ENCODE measurements at places on chromosomes 2 and 18. TPM values are rescaled to one million over a fixed set of nuclear protein-coding genes. Genes with fewer than 3 reads are reported as not detected.

The CAPN14 gene
- total RNA-seq, result 0.14 TPM

DNA sequence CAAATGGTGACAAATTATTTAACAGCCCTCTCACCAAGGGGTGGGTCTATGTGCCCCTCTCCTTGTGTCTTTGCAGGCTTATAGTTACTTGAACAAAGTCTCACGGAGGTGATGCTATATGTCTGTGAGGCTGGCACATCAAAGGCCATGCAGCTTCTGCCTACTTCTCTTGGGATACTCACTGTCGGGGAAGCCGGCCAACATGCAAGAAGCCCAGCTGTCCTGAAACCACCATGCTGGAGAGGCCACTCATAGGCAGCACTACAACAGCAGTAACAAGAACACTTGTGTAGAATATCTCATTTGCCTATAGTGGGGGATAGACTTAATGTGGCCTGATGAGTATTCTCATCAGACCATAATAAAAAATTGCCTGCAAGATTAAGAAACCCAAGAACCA lies 233.7 kb upstream of the NCKAP5 start:
- DNase-seq, result no peak

The WDR12 gene
- 53.5 TPM for total RNA-seq

- no peak for DNase-seq
Measured at GRCh38 chr2:85806358-85807118, 52.7 kb downstream of the ATOH8 start.

The LYG1 gene
- 1.1 TPM for total RNA-seq

GRCh38 chr2:175293776-175294175 lies 112.3 kb upstream of the ATP5MC3 start:
- DNase-seq, result no peak

The PAIP2B gene
- total RNA-seq, result 1.7 TPM

GRCh38 chr2:196607073-196607472 lies 32.4 kb upstream of the CCDC150 start:
- no peak for DNase-seq

- no peak for DNase-seq
Measured at GRCh38 chr18:50279752-50280151, 1.6 kb downstream of the MBD1 start.

The ARHGEF33 gene
- 0.30 TPM for total RNA-seq

The POTEJ gene
- not detected for total RNA-seq

- peak; percentile 84 for DNase-seq
Measured at GRCh38 chr2:172084645-172085459, 455 bp upstream of the DLX1 start.

GRCh38 chr2:121596221-121597080 lies 52.8 kb downstream of the CLASP1 start:
- peak; percentile 26 for DNase-seq

The IL1RL2 gene
- total RNA-seq, result 0.43 TPM

DNA sequence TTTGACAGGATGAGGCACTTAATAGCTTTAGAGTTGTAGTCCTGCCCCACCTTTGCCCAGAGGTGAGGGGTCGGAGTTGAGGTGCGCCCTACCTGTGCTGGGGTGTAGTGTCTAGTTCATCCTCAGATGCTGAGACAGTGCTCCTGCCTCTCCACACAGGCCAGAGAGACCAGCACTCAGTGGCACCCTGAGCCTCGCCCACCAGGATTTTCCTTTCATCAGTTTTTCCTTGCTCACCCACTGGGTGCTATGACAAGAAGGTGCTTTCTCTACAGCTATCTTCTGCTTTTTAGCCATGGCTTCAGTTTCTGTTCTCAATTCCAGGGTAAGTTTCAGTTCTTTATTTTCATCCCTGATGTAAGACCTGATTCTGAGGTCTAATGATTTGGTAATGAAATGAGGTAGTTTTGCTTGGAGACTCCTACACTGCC lies 16.8 kb upstream of the TMEM131 start:
- DNase-seq, result no peak

DNA sequence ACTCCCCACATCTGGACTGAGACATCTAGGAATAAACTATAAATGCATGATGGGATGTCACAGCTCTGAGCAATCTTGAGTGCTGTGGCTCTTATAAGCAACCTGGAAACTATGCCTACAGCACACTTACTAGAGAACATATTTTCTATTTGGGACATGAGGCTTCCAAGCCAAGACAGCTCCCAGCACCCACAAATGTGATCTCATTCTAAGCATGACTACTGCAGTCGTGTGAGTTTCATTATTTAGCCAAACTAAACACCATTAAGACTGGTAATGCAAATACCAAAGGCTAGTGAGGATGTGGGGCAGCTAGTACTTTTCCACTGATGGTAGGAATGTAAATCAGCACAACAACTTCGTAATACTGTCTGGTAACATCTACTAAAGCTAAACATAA lies 72.5 kb downstream of the RTTN start:
- DNase-seq, result peak; percentile 94

The ABCG8 gene
- not detected for total RNA-seq

The OSBPL6 gene
- 13.7 TPM for total RNA-seq

DNA sequence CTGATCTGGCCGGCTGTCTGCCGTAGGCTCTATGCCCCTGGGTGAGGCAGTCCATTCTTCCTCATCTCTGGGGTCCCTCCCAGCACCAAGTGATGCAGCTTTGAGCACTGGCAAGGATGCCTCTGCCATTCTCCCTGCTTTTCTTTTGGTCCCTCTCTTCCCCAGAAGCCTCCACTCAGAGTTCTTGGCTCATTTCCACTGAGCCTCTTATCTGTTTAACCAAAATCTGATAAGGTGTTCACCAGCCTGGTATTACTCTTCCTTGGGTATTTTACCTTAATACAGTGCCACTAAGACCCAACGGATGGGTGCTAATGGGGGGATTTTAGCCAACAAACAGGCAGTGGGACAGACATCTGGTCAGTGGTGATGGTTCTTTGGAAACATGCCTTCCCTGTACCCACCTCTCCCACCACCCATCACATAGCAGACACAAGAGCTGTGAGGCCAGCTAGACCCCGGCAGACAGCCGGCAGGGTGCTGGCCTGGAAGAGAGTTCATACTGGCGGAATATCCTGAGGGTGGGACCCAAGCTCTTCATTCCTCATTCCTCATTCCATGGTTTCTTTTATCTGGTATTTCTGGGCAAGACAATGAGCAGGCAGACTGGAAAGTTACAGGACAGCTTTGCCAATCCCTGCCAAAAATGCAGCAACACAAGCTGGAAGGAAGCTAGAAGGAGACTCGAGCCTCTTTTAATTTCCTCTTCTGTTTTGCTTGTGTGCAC lies 34.6 kb downstream of the ZBTB7C start:
- DNase-seq, result peak; percentile 52

The GLB1L gene
- 2.7 TPM for total RNA-seq

GRCh38 chr2:38122344-38122743 lies 46.4 kb upstream of the CYP1B1 start:
- DNase-seq, result peak; percentile 30

GRCh38 chr2:65055422-65056214 lies 598 bp upstream of the CEP68 start:
- DNase-seq, result no peak

GRCh38 chr2:211391189-211391567 lies 834.8 kb downstream of the CPS1 start:
- DNase-seq, result no peak

DNA sequence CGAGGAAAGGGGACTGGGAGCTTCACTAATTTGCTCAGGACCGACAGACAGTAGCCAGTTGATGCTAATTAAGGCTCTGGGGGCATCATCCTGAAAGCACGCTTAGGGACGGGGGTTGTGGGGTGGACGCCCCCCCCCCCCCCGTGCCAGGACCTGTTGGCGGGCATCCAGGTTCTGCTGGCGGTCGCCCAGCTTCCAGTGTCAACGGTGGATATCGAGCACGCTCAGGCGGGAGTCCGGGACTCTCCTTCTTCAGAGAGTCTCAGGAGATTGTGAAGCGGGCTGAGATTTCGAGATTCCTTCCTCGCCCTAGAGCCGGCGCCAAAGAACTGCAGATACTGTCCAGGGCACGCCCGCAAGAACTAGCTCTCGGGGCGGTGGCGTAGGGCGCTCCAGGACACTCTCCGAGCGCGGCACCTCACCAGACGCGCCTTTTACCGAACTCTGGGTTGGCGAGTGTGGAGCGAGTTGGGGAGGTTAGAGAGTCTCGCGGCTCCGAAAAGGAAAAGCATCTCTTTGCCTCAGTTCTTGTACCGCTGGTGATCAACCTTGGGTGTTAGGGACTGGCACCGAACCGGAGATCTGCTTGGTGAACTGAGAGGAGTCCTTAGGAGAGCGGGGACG lies 5.6 kb downstream of the RAX start:
- DNase-seq, result no peak

GRCh38 chr2:8849327-8849726 lies 11.9 kb upstream of the KIDINS220 start:
- DNase-seq, result peak; percentile 80

- DNase-seq, result peak; percentile 60
Measured at GRCh38 chr18:36499938-36500337, 202.4 kb downstream of the FHOD3 start.

GRCh38 chr18:39801848-39802247 lies 2153.2 kb upstream of the PIK3C3 start:
- no peak for DNase-seq

DNA sequence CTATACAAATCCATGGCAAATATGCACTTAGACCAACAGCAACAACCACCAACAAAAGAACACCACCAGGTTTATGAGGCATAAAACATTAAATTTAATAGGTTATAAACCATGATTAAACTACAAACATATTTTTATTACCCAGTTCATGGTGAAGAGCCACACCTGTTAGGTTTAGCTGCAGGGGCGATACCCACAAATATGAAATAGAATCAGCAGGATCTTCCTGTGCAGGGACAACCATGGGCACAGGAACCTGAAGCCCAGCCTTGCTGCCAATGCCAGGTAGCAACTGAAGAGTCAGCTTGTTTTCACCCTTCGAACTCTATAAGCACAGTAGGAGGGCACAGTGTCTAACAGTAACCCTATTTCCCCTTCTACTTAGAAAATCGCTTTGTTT lies 675.0 kb downstream of the SATB2 start:
- DNase-seq, result no peak

DNA sequence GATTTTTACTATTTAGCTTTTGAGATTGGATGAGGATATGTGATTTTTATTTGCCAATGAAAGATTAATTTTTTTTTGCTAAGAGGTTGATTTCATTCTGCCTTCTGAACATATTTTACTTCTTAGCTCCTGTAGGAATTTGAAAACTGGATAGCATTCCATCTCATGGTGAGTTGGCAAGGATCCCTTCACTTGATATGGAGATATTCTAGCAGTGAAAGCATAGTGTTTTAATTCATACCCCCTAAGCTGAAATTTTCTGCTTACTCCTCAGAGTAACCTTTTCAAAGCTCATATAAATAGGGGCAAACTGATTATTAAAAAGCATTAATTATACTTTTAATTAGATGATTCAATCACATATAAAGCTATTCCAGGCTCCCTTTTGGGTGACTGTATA lies 61.0 kb upstream of the KCNJ3 start:
- DNase-seq, result no peak

The EPB41L3 gene
- total RNA-seq, result 92.3 TPM

- DNase-seq, result peak; percentile 36
Measured at GRCh38 chr2:152499896-152500735, 165.1 kb downstream of the FMNL2 start.

DNA sequence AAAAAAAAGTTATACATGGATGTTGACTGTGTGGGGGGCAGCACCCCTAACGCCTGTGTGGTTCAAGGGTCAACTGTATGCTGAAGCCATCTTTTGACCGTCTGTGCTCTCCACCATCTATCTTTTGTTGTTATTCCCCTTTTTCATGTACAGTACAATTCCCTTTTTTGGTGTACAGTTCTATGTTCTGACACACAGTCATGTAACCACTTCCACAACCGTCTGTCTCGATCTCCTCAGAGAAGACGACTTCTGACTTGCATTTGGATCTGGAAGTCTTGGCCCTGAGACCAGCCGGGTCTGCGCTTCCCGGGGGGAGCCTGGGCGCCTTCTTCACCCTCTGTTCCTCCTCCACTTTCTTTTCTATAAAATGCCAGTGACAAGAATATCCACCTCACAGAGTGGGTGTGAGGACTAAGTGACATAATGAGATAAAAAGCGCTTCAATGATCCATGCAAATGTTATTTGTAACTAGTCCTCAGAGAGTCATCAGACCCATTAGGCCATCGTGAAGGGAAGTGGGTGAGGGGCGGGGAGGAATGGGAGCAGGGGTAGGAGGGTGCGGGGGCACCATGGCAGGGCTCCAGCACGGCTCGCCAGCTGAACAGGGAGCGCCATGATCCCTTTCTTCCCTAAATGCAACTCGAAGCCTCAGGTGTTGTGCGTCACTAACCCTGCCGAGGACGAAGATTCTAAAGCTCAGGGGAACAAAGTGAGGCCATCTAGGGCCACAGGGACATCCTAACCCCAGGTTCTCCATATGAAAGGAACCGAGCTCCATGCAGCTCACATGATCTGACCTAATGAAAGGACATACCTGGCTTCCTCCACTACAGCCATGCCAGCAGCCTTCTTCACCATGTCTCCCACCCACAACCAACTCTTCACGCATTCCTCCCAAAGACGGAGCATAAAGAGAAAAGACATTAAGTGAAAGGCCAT lies 16.6 kb downstream of the ADCY3 start:
- no peak for DNase-seq

DNA sequence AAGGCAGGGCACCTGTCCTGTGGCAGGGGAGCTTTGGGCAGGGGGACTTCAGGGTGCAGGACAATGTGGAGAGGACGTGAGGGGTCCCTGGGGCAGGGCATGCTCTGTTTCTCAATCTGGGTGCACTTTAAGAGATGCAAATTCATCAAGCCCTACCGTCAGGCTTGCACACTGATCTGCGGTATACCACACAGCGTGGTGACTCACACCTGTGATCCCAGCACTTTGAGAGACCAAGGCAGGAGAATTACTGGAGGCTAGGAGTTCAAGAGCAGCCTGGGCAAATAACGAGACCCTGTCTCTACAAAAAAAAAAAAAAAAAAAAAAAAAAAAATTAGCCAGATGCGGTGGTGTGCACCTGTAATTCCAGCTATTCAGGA lies 10.2 kb upstream of the GPC1 start:
- DNase-seq, result no peak

GRCh38 chr2:3399381-3399780 lies 19.9 kb downstream of the TRAPPC12 start:
- no peak for DNase-seq

The ADRA2B gene
- total RNA-seq, result not detected

DNA sequence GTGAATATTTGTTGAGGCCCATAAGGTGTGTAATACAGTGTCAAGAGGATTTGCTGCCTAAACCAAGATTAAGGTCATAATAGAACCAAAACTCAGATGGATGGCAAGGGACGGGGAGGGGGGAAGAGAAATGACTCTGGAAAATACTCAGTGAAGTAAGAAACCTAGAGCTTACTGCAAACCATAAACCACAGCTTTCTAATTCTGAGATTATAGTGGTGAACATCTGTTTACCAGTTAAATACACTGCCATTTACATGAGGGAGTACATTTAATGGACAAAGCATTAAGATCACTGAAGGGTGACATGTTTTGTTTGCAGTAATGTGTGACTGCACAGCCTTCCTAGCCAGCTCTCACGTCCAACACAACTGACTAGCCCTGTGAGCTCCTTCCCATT lies 19.8 kb downstream of the EVX2 start:
- DNase-seq, result no peak

The SP140 gene
- total RNA-seq, result 14.1 TPM

The CYS1 gene
- total RNA-seq, result 3.7 TPM

The MC4R gene
- not detected for total RNA-seq

The TMEM200C gene
- total RNA-seq, result 11.3 TPM

- DNase-seq, result no peak
Measured at GRCh38 chr18:10050956-10051355, 137.1 kb downstream of the VAPA start.

All from astrocyte (in vitro differentiated cells and primary cell).